GM04504 (cell line): ENCODE measurements at places on chromosomes 5 and 9.

DNA sequence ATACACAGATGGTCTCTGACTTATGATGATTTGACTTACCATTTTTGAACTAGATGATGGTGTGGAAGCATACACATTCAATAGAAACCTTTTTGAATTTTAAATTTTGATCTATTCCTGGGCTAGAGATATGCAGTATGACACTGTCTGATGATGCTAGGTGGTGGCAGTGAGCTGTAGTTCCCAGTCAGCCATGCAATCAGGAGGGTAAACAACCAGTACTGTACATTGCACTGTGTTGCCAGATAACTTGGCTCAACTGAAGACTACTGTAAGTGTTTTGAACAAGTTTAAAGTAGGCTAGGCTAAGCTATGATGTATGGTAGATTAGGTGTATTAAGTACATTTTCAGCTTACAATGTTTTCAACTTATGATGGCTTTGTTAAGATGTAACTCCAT is 859.1 kb upstream of the ARRDC3 start:
- no peak for DNase-seq

GRCh38 chr9:115241641-115242040 is 123.7 kb upstream of the TNC start:
- no peak for DNase-seq

- DNase-seq: no peak
Observed at GRCh38 chr5:78845470-78845869, 139.6 kb downstream of the ARSB start.

DNA sequence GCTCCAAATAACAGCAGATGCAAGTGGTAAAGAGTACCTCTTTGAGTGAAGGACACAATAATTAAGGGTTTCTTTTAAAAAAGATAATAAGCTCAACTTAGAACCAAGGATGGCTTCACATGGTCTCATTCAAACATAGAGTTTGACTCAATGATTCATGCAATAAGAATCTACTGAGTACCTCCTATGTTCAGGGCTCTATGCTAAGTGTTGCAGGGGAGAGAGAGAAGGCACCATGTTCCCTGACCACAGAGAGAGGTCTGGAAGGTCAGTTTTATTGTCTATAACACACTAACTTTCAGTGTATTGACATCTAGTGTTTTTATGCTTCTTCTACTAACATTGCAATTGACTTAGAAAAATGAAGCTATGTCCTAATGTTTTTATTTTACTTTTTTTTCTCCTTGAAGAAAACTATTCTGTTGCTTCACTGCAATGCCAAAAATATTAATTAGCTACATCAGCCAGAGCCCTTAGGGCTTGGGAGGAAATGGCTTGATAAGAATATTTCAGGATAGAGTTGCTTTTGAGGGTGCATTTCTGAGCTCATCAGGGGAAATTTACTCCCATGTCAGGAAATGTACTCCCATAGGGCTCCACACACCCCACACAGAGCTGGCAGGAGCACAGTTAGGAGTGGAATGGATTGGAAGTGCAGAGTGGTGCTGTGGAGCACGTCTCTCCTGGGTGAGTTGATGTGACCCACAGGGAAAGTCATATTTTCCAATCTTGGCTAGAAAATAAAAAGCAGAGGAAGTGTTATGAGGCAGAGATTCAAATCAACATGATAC is 106.6 kb downstream of the PDE8B start:
- peak; percentile 14 for DNase-seq

DNA sequence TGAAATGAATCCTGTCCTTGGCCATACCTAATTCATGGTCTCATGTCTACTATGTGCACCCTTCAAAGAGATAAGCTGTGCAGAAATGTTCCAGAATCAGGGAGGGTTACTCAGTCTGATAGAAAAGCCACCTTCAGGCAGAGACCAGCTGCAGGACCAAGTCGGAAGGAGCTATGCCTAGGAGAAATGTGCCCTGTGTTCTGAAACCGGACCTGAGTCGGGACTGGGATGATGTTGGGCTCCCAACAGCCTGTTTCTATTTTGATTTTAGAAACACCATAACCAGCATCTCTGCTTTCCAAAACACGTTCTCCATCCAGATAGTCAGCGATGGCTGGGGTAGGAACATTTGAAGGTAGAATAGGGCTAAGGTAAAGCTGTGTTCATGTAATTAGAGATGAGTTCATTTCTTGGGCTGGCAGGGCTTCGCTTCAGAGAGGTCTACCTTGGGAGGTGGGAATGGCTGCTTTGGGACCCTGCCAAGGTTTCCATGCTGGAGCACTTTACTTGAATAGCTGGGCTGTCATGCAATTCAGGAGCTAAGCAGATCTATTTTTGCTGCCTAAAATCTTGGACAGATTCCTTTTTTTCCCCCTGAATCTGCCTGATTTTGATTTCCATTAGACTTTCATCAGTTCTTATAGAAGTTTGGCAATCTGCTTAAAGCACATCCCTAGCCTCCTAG is 2.8 kb downstream of the ADCY2 start:
- no peak for DNase-seq

DNA sequence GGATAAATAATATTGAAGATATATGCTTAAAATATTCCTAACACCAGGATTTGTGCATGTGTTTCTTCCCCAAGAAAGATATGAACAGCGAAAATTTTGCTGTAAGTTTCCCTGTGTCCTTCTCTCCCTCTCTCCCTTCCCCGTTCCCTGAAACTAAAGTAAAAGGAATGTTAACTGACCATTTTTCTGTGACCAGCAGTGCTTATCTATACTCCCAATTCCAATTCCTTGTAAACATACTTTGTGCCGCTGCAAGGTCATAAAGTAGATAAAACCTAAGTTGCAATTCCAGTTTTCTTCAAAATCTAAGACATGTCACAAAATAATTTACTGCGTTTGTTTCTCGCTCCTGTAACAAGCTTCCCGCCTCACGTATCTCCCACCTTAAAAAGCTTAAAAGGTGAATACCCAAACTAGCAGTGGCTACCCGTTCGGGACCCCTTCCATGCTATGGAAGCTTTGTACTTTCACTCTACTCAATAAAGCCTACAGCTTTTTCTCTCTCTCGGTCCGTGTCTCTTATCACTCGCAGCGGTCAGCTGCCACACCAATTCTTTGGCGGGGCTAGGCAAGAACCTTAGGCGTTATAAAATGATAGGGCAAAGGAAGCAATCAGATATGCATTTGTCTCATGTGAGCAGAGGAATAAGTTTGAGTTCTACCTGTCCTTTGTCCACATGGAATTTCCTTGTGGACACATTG is 1798.0 kb downstream of the EFNA5 start:
- DNase-seq: no peak

GRCh38 chr9:110278080-110278707 is 21.9 kb upstream of the TXN start:
- DNase-seq: no peak

- DNase-seq: no peak
Observed at GRCh38 chr5:64822320-64822719, 53.6 kb downstream of the CWC27 start.

DNA sequence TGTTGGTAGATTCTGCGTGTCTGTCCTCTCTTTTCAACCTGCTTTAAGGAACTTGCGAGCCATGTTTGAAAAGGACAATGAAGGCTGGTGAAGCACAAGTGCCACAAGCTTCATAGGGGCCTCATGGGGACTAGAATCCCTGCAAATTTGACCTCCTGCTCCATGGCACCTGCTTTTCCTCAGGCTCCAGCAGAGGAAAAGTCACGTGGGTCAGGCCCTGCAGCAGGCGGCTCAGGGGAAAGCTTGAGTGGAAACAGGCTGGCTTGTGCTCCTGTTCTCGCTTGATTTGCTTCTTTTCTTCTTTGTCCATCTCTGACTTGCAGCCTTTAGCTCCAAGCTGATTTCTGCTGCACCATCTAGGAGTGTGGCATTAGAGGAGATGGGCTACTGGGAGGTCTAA is 187.6 kb upstream of the MAST4 start:
- DNase-seq: no peak

DNA sequence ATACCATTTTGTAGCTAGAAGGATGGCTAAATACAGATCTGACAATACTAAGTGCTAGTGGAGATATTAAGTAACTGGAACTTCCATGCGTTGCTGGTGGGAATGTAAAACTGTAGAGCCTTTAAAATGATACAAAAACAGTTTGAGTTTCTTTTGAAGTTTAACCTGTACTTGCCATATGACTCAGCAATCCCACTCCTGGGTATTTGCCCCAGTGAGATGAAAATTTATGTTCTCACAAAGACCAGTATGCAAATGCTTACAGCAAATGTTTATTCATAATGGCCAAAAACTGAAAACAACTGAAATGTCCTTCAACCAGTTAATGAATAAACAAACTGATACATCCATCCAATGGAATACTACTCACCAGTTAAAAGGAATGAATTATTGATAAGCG is 137.3 kb downstream of the SLC12A2 start:
- no peak for DNase-seq

GRCh38 chr5:43627028-43627427 is 24.0 kb downstream of the NNT start:
- DNase-seq: no peak

GRCh38 chr5:115673596-115673995 is 47.8 kb upstream of the TMED7 start:
- DNase-seq: no peak

DNA sequence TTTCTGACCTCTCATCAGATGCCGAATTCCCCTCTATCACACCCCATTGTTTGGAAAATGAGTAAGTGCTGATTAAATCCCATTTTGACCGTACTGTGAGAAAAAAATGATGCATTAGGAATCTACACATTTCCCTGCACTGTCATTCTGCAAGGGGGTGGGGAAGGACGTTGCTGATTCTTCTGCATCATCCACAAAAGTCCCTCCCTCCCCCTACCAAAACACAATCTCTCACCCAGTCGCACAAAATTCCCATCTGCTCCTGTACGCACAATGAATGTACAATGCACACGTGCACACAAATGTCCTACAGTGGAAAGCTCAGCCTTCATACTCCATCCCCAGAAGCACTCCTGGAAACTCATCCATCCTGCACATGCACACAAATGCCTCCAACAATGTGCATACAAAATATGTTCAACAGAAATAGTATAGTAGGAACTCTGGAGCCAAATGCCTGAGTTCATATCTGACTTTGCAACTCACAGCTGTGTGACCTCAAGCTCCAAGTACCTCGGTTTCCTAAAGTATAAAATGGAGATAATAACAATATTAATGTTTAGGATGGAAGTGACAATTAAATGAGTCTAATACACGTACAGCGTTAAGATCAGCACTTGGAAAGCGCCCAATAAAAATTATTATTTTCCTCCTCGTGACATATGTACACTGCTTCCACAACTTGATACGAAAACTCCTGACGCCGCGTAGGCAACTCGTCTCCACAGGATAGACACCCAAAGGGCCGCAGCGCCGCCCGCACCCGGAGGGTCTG is 809 bp downstream of the TNIP1 start:
- DNase-seq: no peak

- DNase-seq: no peak
Observed at GRCh38 chr5:179194941-179195381, 134.8 kb downstream of the ZNF354C start.

DNA sequence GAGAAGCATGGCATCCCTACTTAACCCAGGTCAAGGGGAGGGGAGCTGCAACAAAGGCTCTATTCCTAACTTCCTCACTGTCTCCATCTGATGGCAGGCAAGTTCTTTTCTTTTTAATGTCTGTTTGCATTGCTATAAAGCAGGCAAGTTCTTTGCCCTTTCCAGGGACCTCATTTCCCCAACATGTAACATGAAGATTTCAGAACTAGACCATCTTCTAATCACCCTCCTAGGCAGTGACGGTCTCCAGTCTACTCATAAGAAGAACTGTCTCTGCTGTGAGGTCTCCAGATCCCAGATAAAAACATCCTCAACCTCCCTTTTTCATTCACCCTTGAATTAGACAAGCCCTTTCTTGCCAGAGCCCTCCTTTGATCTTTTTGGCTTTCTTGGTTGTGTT is 42.1 kb downstream of the PPP1R2B start:
- no peak for DNase-seq

DNA sequence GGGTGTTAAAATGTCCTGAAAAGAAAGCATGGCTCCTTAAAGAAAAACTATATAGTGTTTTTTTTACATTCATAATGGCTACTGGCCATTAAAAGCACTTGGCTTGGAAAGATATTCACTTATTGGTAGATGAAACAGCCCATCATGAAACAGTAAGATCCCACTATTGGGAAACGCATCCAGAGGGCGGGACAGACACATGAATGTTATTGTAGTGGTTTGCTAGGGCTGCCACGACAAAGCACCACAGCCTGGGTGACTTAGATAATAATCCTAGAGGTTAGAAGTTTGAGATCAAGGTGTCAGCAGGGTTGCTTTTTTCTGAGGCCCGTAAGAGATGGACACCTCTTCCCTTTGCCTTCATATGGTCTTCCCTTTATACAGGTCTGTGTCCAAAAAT is 139.4 kb upstream of the ANKH start:
- DNase-seq: no peak

GRCh38 chr5:7650755-7651154 is 200.2 kb downstream of the CFAP90 start:
- DNase-seq: no peak

DNA sequence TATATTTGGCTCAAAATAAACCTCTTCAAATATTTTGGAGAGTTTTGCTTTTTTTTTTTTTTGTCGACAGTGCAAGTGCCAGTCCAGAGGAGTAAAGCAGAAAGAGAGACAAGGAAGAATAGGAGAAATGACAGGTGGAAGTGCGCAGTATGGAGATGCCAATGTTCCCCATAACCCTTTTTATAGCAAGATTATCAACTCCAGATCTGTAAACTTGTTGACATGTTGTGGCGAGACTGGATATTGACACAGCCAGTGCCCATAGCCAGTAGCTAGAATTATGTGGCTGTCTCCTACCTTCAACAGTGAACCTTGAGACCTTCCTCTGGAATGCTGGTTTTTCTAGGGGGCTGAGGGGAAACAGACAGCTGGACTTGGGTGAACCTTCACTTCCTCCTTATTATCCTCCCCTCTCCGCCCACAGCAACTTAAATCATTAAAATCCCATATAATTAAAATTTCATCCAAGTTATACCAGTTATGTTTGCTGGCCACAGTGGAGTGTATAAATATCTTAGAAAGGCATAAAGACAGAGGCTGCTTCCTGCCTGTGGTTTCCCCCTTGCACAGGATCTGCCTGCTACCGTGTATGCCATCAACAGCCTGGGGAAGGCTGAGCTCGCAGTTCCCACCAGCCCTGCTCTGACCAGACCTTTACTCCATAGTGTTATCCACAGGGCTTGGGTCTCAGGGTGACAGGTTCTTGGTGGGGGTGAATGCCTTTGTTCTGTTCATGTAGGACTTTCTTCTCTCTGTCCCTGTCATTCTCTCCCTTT is 112.3 kb upstream of the ANKH start:
- no peak for DNase-seq

DNA sequence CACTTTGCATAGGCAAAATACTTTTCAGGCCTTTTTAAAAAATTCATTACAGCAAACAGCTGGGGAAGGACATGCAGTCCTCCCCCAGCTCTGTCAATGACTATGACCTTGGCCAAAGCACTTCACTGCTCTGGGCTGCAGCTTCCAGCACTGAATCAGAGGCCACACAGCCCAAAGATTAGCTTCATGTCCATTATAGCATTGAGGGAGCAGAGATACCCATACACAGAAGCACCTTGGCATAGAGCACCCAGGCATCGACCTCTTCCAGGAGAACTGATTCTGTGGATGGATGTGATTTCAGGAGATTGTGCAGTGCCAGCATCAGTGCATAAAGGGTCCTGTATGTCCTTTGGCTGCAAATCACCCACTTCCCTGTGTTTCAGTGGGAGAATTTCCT is 241.9 kb downstream of the MARCHF11 start:
- DNase-seq: no peak
